ENCODE measurements at places on chromosomes 7 and 10.
A peak's percentile ranks its signal among the peaks of the same experiment; 100 is the strongest.

GRCh38 chr10:69119896-69120295, 4.1 kb upstream of the VPS26A start:
- H3K27me3 ChIP-seq = no peaks in the 10 kb centered on the region
- H3K4me1 ChIP-seq = no peaks in the 10 kb centered on the region
- DNase-seq = no peak
- H3K36me3 ChIP-seq = no peaks in the 10 kb centered on the region
- H3K27ac ChIP-seq = no peak overlapping the region

DNA sequence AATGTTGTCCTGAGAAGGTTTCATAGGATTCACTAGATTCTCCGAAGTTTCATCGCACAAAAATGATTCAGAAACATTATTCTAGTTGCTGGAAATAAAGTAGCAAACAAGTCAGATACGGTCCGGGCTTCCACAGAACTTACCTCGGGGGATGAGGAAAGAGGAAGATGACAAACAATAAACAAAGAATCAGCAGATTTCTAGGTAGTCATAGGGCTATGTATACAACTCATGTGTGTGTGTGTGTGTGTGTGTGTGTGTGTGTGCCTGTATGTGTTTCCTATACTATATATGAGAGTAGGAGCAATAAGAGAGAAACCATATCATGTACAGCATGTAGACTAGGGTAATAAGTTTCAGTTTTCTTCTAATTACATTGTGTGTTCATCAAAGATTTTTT, 16.5 kb downstream of the TMEM236 start:
- H3K27me3 ChIP-seq = no peaks in the 10 kb centered on the region
- H3K4me3 ChIP-seq = no peak overlapping the region
- no peak overlapping the region for H3K27ac ChIP-seq
- H3K4me1 ChIP-seq = no peaks in the 10 kb centered on the region
- DNase-seq = no peak

GRCh38 chr10:77461636-77462296, 175.8 kb downstream of the KCNMA1 start:
- DNase-seq = no peak
- no peak overlapping the region for H3K27ac ChIP-seq
- H3K4me1 ChIP-seq = no peaks in the 10 kb centered on the region
- no peak overlapping the region for H3K4me3 ChIP-seq
- no peaks in the 10 kb centered on the region for H3K27me3 ChIP-seq

DNA sequence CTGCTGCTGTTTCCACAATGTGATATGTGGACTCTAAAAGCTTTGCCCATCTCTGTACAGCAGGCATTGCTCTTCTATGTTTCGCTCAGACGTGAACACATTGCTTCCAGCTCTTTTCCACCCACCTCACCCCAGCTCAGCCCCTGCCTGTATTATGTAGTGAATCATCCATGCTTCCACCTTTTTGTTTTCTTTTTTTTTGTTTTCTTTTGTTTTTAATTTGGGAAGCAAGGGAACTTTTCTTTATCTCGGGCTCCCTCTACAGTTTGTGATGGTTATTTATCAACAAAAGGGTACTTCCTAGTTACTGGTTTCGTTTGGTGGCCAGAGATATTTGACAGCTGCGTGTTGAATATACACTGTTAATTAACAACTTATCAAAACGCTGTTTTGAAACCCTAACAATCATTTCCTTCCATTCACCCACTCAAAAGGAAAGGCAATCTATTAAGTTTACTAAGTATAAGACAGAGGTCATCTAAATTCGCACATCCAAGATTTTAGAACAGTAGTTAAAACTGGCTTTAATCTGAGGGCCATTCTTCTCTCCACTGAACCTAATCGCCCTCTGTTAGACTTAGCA, 127.9 kb upstream of the STK17A start:
- no peaks in the 10 kb centered on the region for H3K36me3 ChIP-seq
- no peak overlapping the region for H3K4me3 ChIP-seq
- DNase-seq = no peak
- H3K27ac ChIP-seq = no peak overlapping the region
- no peaks in the 10 kb centered on the region for H3K4me1 ChIP-seq

- H3K27me3 ChIP-seq = no peaks in the 10 kb centered on the region
- no peak overlapping the region for H3K27ac ChIP-seq
- no peaks in the 10 kb centered on the region for H3K36me3 ChIP-seq
- no peak overlapping the region for H3K4me3 ChIP-seq
Observed at GRCh38 chr7:23235813-23236221, 10.8 kb upstream of the GPNMB start.

DNA sequence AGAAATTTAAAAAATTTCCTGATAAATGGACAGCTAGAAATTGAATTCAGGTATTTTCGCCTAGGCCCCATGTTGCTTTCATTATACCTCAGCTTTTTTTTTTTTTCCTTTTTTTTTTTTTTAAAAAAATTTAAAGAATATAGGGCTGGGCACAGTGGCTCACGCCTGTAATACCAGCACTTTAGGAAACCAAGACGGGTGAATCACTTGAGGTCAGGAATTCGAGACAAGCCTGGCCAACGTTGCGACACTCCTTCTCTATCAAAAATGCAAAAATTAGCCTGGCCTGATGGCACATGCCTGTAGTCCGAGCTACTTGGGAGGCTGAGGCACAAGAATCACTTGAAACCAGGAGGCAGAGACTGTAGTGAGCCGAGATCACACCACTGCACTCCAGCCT, 334.0 kb downstream of the SORCS1 start:
- no peaks in the 10 kb centered on the region for H3K27me3 ChIP-seq
- no peak overlapping the region for H3K27ac ChIP-seq
- no peaks in the 10 kb centered on the region for H3K4me1 ChIP-seq
- no peak overlapping the region for H3K4me3 ChIP-seq
- H3K36me3 ChIP-seq = no peaks in the 10 kb centered on the region
- DNase-seq = no peak

DNA sequence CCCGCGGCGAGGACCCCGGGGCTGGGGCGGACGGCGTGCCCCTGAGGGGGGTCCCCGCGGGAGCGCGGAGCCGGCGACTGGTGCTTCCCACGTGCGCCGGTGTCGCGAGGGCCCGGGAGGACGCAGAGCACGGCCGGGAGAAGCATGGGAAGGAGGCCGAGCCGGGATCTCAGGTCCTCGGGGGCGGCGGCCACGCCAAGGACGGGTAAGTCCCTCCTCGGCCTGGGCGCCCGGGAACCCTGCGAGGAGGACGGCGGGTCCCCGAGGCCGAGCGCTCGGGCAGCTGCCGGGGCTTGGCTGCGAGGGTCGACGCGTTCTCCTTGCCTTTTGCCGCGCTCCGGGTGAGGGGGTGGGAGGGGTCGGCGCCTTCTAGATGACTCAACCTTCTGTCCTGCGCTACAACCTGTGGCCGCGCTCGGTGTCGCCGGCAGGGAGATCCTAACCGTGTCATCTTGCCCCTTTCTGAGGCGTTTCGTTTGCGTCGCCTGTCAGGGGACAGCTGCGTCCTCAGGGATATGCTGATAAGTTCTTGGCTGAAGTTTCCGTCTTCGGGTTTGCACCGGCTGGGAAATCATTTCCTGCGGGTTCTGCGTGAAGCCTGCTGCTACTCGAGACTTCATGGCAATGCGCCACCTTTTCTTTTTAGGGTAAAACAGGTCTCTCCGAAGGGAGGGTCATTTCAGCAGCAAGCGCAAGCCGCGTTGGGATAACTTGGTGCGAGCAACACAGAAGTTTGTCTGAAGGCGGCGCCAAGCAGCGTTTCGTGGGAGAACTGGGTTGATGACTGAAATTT, 529 bp downstream of the TASOR2 start:
- peaks cover 6% of the 10 kb centered on the region for H3K4me1 ChIP-seq
- H3K36me3 ChIP-seq = no peaks in the 10 kb centered on the region
- peak overlapping the region; percentile 87 for H3K27ac ChIP-seq
- H3K4me3 ChIP-seq = peak overlapping the region; percentile 87
- no peaks in the 10 kb centered on the region for H3K27me3 ChIP-seq
- DNase-seq = peak; percentile 67

- no peaks in the 10 kb centered on the region for H3K27me3 ChIP-seq
- no peak for DNase-seq
- H3K36me3 ChIP-seq = no peaks in the 10 kb centered on the region
- no peak overlapping the region for H3K27ac ChIP-seq
- H3K4me3 ChIP-seq = no peak overlapping the region
- no peaks in the 10 kb centered on the region for H3K4me1 ChIP-seq
Observed at GRCh38 chr10:93715345-93715744, 13.0 kb upstream of the FRA10AC1 start.
